ENCODE measurements at places on chromosomes 4 and X.

GRCh38 chr4:188414441-188414840 is 275.2 kb downstream of the TRIML1 start:
- DNase-seq: no peak

DNA sequence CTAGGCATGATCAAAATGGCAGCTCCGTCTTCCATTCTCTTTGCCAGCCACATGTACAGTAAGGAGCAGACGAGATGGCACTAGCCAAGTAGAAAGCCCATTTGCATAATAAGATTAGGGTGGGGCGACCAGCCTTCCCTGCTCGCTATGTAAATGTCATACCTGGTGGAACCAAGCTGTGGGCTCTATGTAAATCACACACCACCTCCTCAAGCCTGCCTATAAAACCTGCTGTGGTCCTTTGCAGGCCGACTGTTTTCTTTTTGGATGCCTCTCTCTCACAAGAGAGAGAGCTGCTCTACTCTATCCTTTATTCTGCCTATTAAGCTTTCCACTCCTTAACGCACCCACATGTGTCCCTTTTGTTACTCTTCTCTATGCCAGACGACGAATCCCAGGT is 1472.7 kb downstream of the ARAP2 start:
- DNase-seq: no peak

DNA sequence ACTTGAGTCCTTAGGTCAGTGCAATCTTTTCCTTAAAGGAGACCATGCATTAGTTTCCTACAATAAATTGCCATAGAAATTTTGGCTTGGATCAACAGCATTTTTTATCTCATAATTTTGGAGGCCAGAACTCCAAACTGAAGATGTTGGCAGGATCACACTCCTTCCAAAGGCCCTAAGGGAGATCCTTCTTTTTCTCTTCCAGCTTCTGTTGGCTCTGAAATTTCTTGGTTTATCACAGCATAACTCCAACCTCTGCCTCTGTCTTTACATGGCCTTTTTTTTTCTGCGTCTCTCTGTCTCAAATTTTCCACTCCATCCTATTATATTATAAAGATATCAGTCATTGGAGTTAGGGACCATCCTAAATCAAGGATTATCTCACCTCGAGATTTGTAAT is 282.2 kb downstream of the STIM2 start:
- DNase-seq: no peak

DNA sequence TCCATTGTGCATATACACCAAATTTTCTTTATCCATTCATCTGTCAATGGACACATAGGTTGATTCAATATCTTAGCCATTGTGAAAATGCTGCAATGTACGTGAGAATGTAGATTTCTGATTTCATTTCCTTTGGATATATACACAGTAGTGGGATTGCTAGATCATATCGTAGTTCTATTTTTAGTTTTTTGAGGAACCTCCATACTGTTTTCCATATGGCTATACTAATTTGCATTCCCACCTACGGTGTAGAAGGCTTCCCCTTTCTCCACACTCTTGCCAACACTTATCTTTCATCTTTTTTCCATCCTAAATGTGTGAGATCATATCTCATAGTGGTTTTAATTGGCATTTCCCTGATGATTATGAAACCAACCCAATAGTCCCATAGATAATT is 43.4 kb downstream of the ING2 start:
- DNase-seq: no peak

DNA sequence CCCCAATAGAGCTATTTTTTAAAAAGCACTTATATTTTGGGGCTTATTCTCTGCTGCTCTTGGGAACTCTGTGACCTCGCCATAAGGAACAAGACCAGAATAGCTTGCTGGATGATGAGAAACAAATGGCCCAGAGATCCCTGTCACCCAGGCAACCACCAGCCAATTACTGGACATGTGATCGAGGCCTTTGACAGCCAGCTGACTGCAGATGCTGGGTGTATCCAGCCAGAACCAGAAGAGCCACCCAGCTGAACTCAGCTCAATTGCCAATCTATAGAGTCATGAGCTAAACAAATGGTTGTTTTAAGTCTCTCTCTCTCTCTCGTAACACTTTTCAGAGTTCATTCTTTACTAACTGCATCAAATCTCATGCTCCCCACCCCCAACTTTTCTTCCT is 24.4 kb upstream of the CITED1 start:
- DNase-seq: no peak

DNA sequence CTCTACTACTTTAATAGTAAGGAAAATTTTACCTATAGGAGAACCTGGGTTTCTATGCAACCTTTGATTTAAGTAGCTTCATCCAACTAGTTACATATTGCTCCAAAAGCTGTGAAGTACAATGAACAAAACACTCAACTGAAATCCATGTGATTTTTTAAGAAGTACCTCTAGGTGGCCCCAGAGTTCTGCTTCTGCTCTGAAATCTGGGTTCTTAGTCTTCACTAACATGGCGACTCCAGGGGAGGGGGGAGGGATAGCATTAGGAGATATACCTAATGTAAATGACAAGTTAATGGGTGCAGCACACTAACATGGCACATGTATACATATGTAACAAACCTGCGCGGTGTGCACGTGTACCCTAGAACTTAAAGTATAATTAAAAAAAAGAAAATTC is 73.4 kb upstream of the MAGEB2 start:
- no peak for DNase-seq

DNA sequence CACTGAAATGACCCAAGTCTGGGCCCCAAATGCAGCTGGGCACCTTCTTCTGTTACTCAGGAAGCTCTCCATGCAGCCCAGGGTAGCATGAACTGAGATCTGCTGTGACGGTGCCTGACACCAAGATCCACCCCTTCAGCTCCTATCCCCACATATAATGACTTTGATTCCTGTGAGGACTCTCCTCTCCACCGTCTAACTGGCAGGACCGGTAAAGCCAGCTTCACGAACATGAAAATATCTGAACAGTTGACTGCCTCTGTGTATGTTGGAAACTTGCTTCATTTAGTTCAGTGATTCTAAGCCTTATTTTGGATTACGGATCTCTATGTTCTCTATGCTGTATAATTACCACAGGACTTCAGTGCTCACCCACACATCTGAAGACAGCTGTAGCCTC is 115.5 kb upstream of the TMEM150C start:
- DNase-seq: no peak

DNA sequence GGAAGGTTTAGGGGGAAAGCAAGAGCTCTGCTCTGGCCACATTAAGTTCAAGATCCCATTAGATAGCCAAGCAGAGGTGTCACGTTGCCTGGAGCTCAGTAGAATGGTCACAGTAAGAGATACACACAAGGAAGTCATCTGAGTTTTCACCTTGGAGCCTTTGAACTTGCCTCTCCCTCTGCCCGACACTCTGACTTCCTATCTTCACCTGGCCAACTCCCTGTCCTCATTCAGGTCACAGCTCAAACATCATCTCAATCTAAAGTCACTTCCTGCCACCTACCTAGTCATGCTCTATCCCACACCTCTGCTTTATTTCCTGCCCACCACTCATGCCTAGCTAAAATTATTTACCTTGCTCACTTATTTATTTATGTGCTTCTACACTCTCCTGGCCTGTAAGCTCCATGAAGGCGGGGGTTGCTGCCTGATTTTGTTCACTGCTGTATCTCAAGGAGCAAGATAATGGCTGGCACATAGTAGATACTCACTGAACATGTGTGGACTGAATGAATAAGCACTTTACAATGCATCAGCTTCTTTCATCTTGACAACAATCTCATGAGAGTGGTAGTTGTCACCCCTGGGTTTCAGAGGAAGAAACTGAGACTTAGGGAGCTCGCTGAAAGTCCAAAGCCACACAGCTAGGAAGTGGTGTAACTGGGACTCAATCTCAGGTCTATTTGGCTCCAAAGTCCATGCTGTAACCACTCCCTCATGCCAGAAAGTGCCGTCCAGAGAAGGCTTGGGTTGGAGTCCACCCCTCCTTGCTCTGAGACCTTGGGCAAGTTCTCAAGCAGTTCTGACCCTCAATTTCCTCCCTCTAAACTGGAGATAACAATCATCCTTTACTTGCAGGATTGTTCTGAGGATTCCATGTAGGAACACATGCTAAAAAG is 40.3 kb downstream of the EFNB1 start:
- no peak for DNase-seq

DNA sequence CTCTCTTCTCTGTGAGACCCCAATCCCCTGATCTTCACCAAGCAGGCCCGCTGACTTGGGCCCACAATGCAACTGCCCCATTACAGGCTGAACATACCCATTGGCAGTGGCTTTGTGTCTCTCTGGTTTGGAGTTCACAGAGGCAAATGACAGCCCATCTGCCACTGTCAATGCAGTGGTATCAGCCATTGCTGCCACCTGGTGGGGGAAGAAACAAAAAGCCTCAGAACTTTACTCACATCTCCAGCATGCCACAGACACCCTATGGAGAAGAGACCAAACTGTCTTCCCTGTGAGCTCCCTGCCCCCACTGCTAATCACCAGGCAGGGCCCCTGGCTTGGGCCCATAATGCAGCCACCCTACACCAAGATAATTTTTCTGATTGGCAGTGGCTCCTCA is 729.3 kb upstream of the ACTRT1 start:
- DNase-seq: no peak

DNA sequence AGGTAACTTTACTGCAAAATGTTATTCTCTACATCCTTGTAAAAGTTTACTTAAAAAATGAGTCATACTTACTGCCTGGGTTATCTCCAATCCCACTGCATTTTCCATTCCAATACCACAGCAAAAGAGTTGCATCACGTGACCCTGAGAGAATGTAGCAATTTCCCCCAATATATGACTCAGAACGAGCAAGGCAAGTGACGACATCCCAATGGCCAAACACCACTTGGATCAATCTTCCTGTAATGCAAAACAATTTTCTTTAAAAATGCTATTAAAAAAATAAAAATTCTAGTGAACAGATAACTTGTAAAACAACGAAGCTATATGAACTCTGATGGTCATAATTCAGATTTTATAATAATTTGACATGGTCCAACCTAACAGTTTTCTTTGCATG is 224.3 kb downstream of the DCLK2 start:
- no peak for DNase-seq

- DNase-seq: no peak
Measured at GRCh38 chr4:155392481-155393184, 15.9 kb upstream of the MAP9 start.

DNA sequence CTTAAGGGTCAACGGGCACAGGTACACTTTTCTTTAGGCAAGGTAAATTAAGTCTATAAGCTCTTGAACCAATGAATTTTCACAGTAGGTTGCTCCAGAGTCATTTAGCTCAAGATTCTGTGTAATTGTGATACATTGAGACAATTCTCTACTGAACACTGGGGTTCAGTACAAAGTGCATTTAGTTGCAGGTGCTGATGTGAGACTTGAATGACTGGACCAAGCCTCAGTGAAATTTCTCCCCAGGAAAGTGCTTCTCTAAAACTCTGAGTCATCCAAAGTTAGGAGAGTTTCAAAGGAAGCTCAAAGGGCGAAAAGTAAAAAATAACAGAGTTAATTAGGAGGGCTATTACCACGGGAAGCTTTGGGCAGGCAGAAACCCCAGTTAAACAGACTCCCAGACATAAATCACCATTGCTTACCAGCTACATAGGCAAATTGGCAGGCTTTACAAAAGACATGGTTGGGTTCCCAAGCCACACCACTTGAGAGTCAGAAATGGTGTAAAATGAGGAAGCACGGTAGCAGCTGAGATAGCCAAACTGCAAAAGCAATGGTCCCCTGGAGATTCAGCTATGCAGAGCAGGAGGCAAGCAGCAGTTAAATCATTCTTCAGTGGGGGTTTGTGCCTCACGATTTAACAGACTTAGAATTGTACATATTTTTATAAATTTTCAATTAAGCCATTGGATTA is 202.6 kb downstream of the PCDH19 start:
- no peak for DNase-seq

GRCh38 chrX:66012094-66012534 is 27.8 kb downstream of the VSIG4 start:
- no peak for DNase-seq

DNA sequence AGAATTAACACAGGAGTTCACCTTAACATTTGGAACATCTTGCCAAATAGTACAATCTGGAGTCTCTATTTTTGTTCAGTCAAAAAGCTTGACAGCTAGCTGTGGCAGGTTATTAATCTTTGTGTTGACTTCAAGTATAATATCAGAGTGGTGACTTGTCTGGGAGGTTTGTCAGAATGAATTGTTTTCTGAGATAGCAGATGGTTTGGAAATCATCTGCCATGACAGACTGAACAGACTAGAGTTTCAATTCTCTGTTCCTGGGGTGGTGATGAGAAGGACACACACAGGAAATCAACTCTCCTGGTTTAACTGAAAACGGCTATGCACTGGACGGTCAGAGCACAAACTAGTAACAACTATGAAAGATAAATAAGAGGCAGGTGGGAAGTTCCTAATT is 203.3 kb upstream of the EMCN start:
- no peak for DNase-seq

DNA sequence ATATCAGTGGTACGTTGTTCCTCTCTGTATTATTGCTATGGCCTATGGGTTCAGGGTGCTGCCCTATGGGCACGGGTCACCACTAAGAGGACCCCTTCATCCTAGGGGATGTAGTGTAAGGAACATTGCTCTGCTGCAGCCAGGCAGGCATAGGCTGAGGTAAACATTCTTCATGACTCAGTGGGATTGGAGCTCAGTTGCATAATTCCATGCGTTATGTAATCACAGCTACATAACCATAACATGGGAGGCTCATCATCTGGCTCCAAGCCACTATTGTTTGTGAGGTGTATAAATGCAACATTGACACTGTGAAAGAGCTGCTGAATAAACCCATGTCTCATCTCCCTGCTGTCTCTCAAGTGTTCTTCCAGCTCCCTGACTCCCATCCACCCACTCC is 375.2 kb downstream of the MAGEE1 start:
- DNase-seq: no peak

DNA sequence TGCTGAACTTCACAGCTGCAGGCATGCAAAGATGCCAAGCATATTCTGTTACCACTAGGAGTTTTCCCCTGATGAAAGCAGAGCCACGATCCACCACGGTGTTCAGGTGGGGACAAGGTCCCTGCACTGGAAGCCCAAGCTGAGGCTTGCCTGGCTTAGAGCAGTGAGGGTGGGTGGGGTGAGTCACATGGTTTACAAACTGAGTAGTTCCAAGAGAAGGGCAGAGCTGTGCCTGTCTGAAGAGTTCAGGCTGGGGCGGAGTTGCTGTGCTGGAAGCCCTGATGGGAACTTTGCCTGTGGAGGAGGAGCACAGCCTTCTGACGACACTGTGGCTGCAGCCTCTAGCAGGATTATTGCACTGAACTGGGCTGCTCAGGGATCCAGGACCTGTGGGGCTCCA is 45.5 kb downstream of the FAM9B start:
- DNase-seq: no peak

- no peak for DNase-seq
Measured at GRCh38 chr4:140753329-140753728, 2.9 kb downstream of the TBC1D9 start.

DNA sequence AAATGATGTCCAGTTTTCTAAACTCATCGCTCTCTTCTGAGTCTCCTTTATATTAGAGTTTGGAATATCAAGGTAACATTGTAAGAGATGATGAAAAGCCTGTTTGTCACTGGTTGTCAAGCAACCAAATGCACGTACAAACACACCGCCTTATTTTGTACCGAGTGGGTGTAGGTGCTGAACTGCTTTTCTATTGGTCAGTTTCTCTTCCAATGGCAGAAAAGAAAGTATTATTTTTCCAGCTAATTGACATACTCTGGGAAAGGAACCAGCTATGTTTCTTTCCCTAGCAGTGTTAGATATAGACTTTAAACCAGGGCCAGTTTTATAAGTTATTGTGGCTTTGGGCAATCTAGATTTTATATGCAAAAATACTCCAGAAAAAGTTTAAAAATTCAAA is 6.6 kb upstream of the PPM1K start:
- no peak for DNase-seq
